Activated T-cell treated with anti-CD3 and anti-CD28 coated beads, Interleukin-2, amount 50 U/mL, for 72 hours (primary cell): ENCODE measurements at places on chromosomes 12 and 14. TPM values are rescaled to one million over a fixed set of nuclear protein-coding genes. Genes with fewer than 3 reads are reported as not detected.

TNFAIP2 gene
- 8.8 TPM for total RNA-seq

GRCh38 chr12:118959985-118960560, 21.3 kb upstream of the SRRM4 start:
- H3K4me3 ChIP-seq = no peak overlapping the region
- H3K36me3 ChIP-seq = no peaks in the 10 kb centered on the region
- no peak for DNase-seq
- no peaks in the 10 kb centered on the region for H3K27me3 ChIP-seq

DNA sequence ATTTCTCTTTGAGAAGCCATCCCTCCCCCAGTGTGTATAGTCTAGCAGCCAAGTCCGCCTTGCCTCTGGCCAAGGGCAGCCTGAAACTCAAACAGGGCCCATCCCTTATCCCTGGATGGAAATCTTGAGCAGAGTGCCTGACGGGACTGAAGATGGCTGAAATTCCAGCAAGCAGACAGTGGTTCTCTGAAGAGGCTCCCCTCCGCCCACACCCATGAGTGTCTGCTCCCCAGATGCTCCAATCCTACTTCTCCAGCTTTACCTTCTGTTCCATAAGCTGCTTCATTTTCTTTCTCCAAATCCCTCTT, 396.2 kb downstream of the NUAK1 start:
- no peaks in the 10 kb centered on the region for H3K27me3 ChIP-seq
- DNase-seq = no peak
- no peak overlapping the region for H3K27ac ChIP-seq
- H3K4me3 ChIP-seq = no peak overlapping the region
- H3K36me3 ChIP-seq = no peaks in the 10 kb centered on the region
- H3K4me1 ChIP-seq = no peaks in the 10 kb centered on the region

DNA sequence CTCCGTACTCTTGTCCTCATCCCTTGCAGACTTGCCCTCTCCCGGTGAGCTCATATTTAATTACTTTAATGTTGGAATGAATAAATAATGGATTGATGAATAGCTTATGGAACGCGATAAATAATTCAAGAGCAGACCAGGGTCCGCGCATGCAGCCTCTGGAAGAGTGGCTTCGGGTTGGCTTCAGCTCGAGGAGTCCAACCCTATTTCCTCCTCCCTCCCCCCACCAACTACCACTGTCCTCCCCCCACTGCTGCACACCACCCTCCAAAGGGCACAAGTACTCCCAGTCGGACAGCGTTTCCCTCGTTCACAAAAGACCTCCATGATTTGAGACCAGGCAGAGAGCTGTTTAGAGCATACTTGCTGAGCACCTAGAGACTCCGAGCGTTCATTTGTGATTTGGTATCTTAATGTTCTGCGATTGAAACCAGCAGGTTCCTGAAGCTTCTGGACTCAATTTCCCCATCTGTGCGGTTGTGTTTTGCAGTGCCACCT, 647 bp upstream of the SIX1 start:
- peaks cover 69% of the 10 kb centered on the region for H3K4me1 ChIP-seq
- no peak for DNase-seq
- H3K4me3 ChIP-seq = peak overlapping the region; percentile 58
- no peak overlapping the region for H3K27ac ChIP-seq
- H3K36me3 ChIP-seq = no peaks in the 10 kb centered on the region
- H3K27me3 ChIP-seq = peaks cover 87% of the 10 kb centered on the region

GRCh38 chr14:68084256-68084655, 264.7 kb downstream of the RAD51B start:
- no peaks in the 10 kb centered on the region for H3K27me3 ChIP-seq
- DNase-seq = no peak
- H3K27ac ChIP-seq = no peak overlapping the region
- no peak overlapping the region for H3K4me3 ChIP-seq
- H3K4me1 ChIP-seq = peaks cover 12% of the 10 kb centered on the region

- H3K4me3 ChIP-seq = no peak overlapping the region
- DNase-seq = no peak
- H3K4me1 ChIP-seq = peaks cover 42% of the 10 kb centered on the region
These were observed 46.0 kb downstream of the ITPR2 start for GRCh38 chr12:26786865-26787514.

DNA sequence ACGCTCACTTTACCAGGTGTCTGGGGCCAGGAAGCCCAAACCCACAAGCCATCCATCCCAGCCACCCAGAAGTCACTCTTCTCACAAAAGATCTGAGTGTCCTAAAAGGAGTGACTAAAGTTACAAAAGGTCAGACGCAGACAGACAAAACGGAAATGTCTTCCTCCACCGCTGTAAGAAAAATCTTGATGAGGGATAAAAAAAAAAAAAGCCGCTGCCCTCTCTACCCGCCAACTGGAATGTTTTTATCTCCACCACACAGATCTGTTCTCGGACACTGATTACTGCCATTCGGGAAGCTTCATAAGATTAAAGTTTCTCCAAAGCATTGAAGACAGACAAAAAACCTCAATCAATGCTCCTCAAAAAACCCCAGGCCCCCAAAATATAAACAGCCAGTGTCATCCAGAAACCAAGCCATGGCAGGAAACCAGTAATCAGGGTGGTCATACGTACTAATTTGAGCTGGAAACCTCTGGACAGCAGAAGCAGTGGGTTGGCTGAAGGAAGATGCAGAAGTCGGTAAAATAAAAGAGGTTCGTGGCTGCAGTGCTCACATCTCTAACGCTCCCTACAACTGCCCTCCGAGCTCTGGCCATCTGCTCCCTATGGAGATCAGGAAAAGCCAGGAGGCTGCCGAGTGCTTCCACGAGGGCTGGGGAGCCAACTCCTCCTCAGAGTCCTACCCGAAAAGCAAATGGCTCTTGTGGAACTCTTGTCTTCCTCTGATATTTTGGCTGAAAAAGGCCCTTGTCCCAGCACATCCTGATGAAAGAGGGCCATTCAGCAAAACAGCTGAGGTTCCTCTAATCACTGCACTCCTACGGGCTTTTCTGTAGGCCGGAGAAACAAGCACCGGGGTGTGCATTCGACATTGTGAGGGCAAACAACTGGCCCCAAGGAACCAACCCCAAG, 30.3 kb downstream of the SSH1 start:
- H3K27me3 ChIP-seq = no peaks in the 10 kb centered on the region
- peaks cover 6% of the 10 kb centered on the region for H3K36me3 ChIP-seq
- H3K4me3 ChIP-seq = peak overlapping the region; percentile 55
